Cortex of kidney (tissue), 1 donor: ENCODE measurements at places on chromosomes 1 and 21.

GRCh38 chr1:2232916-2233438 is 4.9 kb downstream of the SKI start:
- DNase-seq: no peak

GRCh38 chr1:112687785-112688496 is 13.5 kb downstream of the MOV10 start:
- DNase-seq: no peak

- no peak for DNase-seq
Measured at GRCh38 chr1:95049935-95050334, 22.8 kb downstream of the ALG14 start.

- no peak for DNase-seq
Measured at GRCh38 chr1:115062542-115063004, 26.7 kb downstream of the TSPAN2 start.

DNA sequence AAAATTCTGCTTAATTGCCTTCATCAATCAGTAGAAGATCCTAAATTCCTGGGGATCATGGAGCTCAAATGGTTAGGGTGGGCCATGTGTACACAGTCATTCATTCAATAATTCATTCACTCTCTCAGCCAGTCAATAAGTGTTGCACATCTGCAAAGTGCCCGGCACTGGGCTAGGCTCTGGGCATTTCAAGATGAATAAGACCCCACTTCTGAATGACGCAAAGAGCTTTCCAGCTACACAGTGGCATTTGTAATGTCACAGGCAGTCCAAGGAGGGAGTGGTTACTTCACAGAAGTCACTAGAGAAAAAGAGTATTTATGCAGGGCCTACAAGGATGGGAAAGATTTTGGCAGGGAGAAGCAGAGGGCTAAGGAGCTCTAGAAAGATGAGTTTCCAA is 93.2 kb downstream of the KCNJ15 start:
- DNase-seq: no peak

DNA sequence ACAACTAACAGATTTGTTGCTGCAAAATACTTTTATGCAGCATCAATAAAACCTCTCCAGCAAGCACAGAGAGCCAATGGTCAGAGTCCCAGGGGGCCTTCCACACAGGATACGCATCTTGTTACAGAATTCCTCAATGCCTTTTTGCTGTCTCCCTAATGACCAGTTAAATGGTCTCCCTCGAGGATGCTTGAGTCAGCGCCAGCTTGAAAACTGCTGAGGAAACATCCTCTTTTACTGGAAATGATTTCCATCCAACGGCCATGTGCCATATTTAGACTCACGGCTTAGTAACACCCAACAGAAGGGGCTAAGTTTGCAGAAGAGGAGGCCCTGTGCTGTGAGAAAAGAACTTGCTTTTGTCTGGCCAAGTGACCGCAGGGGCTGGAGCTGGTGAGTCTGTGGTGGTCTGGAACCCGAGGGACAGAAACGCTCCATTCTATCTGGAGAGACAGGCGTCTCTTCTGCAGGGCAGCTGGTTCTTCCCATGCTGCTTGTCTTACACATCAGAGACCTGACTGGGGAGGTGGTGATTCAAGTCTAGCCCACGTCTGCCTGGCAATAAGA is 496.4 kb downstream of the SETD4 start:
- no peak for DNase-seq

GRCh38 chr1:98157524-98158313 is 236.9 kb upstream of the DPYD start:
- DNase-seq: no peak

DNA sequence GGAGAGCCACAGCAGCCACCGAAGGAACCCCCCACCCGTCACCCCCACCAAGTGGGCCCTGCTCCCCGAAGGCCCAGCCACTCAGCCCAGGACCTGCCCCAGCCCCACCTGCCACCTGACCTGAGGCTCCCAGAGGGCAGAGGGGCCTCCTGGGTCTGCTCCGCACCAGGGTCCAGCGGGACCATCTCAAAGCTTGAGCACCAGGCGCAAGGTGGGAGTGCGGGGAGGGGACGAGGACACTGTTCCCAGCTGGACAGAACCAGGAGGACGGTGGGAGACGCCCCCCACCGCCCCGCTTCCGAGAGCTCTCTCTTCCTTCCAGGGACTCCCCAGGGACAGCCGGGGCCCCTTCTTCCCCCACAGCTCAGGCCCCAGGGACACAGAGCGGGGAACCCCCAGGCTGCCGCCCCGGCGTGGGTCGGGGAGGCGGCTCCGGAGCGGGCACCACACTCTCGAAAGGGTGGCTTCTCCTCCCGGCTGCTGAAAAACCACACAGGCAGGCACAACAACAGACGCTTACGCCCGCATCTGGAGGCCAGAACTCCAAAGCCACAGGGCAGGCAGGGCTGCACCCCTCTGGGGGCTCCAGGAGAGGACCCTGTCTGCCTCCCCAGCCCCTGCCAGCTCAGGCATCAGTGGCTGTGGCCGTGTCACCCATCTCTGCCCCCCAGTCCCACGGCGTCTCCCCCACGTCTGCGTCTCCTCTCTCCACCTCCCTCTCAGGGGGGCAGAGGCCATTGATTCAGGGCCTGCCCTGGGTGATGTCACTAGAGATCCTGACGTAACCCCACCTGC is 1.9 kb upstream of the TTLL10 start:
- DNase-seq: no peak

GRCh38 chr1:56336982-56337381 is 242.4 kb downstream of the PLPP3 start:
- DNase-seq: no peak

- no peak for DNase-seq
Measured at GRCh38 chr1:231000639-231001038, 21.7 kb downstream of the ARV1 start.

- DNase-seq: no peak
Measured at GRCh38 chr1:165833358-165833757, 5.9 kb downstream of the UCK2 start.

- no peak for DNase-seq
Measured at GRCh38 chr1:229410692-229411433, 23.0 kb downstream of the ACTA1 start.
